ENCODE measurements at places on chromosomes 12 and 14. TPM values are rescaled to one million over a fixed set of nuclear protein-coding genes. Genes with fewer than 3 reads are reported as not detected.

The GDF11 gene
- polyA plus RNA-seq = 20.6 TPM

The BDKRB2 gene
- polyA plus RNA-seq = 3.3 TPM

The IAPP gene
- not detected for polyA plus RNA-seq

- DNase-seq = no peak
These were observed 41.7 kb downstream of the TRIM9 start for GRCh38 chr14:51053157-51053556.

DNA sequence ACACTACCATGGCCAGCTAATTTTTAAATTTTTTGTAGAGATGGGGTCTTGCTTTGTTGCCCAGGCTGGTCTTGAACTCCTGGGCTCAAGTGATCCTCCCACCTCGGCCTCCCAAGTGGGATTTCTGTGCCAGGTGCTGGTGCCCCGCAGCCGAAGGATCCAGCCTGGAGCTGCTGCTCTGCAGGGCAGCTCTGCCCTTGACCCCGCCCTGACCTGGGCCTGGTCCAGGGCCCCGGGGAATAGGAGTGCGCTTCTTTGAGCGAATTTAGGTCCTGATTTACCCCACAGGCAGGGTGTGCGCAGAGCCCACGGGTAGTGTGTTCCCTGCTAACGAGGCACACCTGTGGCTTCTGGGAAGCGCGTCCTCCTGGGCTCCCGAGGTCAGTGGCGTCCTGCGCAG, 15.2 kb downstream of the ACADS start:
- no peak for DNase-seq

DNA sequence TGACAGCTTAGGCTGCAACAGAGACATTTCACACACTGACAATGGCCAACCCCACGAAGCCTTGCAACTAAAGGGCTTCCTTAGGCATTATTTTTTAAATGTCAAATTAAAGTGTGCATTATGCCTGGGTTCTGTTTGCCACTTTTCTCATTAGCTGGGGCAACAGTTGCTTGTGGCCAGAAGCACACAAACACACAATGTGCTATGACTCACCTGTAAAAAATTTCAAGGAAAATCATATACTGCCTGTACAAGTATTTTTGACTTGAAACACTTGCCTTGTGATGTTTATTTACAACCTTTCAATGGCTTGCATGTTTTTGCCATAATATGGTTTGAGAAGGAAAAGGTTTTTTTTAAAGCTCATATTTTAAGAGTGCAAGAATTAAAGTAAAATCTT, 1.9 kb downstream of the NTN4 start:
- no peak for DNase-seq

- no peak for DNase-seq
These were observed 8.6 kb upstream of the FRMD6 start for GRCh38 chr14:51643140-51643539.

- DNase-seq = no peak
These were observed 429.1 kb downstream of the RAD51B start for GRCh38 chr14:68248481-68249255.

GRCh38 chr12:52580496-52580895, 6.9 kb upstream of the KRT74 start:
- DNase-seq = no peak

GRCh38 chr14:28321475-28322244, 444.9 kb upstream of the FOXG1 start:
- DNase-seq = no peak

Measured in right renal cortex interstitium (tissue), 3 donors.